ENCODE measurements at places on chromosomes 3 and 15.

- no peak for DNase-seq
These were observed 118.1 kb upstream of the LSAMP start for GRCh38 chr3:116563351-116563750.

GRCh38 chr3:159818399-159818798 is 170.2 kb upstream of the IL12A start:
- DNase-seq: no peak

DNA sequence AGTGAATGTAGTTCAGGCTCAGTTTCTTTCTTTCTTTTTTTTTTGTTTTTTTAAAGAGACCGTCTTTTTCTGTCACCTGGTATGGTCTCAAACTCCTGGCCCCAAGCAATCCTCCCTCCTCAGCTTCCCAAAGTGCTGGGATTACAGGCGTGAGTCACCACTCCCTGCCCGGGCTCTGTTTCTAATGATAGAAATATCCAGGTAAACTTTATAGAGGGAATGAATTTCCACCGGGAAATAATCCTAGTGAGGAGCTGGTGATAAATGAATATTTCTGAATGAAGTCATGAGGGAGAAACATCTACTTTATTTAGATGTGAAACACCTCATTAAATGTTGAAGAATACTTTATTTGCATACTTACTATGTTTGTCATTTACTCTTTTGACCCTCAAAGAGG is 7.2 kb downstream of the RNF13 start:
- no peak for DNase-seq

DNA sequence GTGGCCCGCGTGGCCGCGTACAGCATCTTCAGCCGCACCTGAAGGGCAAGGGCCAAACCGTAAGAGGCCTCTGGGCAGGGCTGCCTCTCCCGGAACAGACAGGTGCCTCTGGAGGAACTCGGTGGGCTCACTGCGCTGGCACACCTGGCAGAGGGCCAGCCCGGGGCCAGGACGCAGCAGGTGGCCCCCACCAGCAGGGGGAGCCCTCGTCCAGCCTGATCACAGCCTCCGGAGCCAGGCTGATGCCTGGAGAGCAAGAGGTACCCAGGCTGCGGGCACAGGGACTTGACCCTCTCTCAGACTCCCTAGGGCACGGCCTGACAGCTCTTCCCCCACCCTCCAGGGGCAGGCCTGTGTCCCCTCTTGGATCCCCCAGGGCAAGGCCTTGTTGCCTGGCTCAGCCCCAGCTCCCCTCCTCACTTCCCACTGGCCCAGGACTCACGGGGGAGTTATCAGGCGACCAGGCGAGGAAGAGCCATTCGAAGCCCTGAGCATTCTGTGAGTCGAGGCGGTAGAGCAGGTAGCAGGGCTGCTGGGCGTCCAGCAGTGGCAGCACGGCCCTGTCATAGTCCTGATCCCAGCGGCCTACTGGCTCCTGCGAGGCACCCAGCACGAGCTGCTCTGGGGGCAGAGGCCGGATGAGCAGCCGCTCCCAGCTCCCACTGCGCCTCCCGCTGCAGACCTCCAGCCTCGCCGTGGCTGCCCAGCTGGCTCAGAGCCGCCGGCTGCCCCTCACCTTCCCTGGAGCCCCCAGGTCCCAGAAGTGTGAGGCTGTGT is 6.2 kb upstream of the TLR9 start:
- DNase-seq: peak; percentile 66

DNA sequence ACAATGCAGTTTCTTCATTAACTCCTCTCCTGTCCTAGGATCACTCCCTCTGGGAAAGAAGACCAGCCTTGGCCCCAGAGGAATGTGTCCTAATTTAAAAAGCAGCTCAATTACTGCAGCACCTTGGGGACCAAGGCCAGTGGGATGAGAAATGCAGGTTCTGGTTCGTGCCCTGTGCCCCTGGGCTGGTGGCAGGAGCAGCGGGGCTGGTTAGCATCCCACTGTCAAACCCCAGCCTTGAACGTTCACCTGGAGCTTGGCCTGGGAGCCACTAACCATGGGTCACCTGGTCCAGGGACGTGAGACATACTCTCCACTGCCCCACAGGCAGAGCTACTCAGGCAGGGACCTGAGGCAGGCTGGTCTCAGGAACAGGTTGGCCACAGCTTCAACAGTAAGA is 8.4 kb upstream of the RTP3 start:
- no peak for DNase-seq

Data from mucosa of gallbladder (tissue), 1 donor.